Left lobe of liver (tissue), 2 donors: ENCODE measurements at places on chromosomes 6 and 20.

- no peak for DNase-seq
These were observed 51.7 kb downstream of the NCOA6 start for GRCh38 chr20:34773726-34774125.

DNA sequence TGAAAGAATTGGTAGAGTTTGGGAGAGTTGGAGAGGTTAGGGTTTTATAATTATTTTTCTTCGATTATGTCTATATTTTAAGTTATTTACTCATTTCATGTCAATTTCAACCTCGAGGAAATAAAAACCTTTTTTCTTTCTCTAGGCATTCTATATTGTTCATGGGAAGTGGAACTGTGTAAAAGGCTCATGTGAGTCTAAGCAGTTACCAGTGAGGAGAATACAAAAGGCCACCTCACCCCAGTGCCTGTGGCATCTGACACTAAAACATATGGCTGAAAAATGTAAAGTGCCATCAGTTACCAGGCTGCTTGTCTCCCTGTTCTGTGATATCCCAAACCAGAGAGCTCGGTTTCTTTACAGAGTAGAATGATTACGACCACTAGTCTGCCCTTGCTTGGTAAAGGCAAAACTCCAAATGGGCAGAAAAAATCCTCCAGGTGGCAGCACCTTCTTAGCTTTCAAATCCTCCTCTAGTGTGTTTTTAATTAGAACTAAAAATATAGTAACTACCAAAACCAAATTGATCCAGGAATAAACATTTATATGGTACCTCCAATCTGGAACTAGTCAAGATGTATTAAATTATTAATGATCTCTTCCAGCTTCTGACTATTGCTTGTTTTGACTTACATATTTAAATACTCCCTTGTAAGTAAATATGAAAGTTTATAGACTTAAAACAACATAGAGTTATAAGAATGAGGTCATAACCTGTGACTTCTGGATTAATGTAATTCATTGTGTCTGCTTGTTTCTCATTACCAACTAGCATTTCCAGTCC is 122.6 kb upstream of the MCHR2 start:
- no peak for DNase-seq

DNA sequence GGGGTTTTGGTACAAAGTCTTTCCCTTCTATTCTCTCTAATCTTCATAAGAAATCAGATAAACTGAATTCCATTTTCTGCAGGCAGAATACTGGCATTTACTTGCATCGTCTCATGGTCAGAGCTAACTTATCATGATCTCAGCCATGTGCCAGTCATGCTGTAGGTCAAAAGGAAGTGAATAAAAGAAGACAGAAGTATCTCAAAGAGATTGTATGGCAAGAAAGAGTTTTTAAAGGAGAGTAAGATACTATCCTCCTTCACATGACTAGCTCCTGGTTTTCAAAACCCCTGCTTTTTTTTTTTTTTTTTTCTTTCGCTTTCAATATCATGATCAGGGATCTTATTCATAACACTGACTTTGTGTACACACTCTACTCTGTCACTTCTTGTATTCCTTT is 398.3 kb downstream of the C6orf118 start:
- no peak for DNase-seq

DNA sequence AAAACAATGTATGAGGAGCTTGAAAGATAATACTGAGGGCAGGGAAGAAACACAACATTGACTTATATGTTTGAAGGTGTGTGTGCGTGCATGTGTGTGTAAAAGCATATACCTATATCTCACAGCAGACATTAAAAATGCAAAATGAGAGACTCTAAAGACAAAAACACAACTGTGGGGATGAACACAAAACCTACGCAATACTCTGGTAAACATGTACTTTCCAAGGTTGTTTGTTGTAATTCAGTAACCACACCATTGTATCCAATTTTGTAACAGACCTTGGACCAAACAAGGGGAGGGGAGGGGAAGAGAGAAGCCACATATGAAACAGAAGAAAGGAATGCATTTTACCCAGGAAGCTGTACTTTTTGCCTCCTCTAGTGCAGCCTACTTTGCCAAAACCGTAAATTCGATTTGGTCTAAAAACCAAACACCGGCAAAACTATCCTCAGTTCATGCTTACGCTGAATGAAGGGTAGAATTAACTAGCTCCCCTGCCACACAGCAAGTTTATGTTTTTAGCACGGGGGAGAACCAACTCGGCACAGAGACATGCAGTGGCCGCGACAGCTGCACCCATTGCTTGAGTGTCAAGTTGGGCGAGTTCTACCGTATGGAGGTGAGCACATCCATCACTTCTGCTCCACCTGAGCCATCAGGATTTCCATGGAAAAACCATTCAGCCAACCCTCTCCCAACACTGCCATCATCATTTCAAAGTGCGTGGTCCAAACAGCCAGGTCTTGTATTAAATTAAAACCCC is 50.0 kb downstream of the CNKSR3 start:
- DNase-seq, result no peak

DNA sequence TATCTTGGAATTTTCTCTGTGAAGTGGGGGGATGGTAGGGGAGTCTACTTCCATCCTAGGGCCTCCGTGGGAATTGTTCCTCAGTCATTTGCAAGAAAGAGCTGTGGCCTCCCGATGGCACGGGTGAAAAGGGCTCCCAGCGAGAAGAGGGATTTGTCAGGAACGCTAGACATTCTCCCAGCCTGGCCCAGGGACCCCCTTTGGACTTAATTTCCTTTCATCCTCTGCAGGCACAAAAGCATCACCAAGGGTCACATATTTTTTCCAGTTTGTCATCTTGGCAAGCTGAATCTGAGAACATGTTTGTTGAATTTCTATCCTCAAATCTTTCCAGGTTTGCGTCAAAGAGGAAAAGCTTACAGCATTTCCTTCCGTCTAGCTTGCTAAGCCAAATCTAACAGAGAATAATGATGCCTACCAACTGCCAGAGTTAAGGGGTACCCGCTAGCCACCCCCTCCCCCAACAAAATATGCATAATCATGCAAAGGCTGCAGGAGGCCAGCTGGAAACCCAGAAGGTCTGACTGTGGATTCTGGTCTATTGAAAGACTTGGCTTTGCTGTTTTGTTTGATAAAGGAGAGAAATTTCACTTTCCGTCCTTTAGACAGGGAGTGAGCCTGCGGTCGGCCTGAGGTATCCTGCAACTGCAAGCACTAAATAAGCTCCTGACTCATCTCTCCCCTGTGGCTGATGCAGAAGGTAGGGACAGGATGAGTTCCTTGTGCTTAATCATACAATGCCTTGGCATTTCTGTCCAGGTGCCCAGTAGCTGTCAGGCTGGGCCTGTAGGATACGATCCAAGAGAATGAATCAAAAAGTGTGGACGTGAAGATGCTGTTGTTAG is 23.1 kb downstream of the PSMG4 start:
- DNase-seq, result no peak

DNA sequence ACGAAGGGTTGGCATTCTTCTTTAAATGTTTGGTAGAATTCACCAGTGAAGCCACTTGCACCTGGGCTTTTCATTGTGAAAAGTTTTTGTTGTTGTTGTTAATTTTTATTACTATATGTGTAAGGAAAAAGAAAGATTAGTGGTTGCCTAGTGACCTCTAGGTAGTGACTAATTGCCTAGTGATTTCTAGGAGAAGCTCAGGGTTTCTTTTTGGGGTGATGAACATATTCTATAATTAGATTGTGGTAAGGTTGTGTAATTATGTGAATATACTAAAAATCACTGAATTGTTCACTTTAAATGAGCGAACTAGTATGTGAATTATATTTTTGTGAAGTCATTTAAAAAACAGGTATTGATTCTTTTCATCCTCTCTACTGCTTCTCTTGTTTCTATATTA is 123.8 kb upstream of the TMEM170B start:
- no peak for DNase-seq

DNA sequence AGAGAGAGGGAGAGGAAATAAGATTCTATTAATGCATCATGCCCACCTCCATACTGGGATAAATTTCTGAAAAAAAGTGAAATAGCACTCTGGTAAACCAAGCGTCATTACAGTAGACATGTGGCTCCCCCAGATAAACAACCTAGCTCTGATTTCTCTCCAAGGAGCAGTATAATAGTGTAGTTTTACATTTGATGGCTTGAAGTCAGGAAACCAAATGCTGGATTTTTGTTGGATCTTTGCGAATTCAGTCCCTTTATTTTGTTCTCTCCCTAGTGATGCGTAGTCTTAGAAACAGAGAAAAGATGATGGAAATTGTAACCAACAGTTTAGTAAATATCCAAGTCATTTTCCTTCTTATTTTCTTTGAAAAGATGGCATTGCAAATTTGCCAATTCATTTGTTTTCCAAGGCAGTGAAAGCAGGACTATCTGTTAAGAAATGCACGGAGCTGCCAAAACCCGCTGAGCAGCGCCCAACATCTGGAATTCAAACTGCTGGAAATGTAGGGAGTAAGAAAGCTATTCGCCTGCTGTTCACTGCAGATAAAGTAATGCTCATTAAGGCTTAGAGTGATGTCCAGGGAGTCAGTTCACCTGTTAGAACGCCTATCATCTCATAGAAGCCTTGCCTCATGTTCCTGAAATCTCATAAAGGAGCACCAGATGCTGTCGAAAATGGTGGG is 85.7 kb upstream of the DOK5 start:
- DNase-seq, result no peak

GRCh38 chr20:61516346-61517208 is 264.5 kb downstream of the CDH4 start:
- no peak for DNase-seq

- no peak for DNase-seq
These were observed 10.3 kb downstream of the CEP85L start for GRCh38 chr6:118641042-118641441.

DNA sequence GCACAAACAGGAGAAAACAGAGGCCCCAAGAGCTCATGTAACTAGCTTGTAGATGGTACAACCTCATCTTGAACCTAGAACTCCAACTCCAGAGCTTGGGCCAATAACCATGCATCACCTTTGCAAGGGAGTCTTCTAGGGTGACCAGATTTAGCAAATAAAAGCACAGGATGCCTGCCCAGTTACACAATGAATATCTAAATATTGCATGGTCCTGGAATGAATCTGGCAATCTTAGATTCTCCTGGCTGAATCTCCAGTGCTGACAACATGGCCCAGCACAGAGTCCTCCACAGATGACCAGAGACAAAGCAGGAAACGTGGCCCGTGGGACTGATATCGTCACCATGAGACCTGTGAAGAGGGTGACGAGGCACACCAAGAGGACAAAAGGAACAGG is 494.1 kb downstream of the PREX1 start:
- no peak for DNase-seq

DNA sequence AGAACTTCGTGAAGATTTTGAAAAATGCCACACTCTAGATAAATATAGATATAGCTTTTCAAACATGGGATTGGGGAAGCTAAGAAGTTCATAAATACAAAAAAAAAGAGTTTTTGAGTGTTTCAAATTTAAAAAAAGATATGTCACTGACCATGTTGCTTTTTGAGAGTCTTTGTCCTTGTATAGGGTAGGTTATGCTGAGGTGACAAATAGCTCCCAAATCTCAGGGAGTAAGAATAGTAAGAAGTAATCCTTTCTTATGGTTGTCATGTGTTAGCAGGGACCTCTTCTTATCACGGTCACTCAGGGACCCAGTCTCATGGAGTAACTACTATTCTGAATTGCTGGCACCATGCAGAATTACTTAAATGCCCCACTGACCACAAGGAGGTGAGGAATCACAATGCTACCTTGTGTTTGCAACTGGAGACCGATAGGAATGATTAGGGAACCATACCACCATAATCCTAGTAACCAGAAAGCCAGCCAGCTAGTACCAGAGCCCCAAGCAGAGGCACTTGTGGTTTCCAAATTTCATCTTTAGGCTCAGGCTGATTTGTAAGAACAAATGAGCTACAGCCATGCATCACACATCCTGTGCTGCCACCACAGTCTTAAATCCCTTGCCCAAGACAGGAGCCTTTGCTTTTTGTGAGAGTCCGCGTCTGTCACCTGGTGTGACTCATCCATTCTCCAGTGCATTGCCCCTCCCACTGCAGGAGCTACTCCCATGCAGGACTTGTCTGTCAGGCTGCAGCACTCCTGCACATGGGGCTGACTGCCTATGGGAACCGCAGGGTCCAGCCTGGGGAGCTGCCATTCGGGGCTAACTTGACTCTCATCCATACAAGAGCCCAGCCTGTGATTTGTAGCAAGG is 42.4 kb upstream of the ADGRF4 start:
- no peak for DNase-seq

GRCh38 chr20:32357375-32357868 is 709 bp upstream of the ASXL1 start:
- peak; percentile 75 for DNase-seq

DNA sequence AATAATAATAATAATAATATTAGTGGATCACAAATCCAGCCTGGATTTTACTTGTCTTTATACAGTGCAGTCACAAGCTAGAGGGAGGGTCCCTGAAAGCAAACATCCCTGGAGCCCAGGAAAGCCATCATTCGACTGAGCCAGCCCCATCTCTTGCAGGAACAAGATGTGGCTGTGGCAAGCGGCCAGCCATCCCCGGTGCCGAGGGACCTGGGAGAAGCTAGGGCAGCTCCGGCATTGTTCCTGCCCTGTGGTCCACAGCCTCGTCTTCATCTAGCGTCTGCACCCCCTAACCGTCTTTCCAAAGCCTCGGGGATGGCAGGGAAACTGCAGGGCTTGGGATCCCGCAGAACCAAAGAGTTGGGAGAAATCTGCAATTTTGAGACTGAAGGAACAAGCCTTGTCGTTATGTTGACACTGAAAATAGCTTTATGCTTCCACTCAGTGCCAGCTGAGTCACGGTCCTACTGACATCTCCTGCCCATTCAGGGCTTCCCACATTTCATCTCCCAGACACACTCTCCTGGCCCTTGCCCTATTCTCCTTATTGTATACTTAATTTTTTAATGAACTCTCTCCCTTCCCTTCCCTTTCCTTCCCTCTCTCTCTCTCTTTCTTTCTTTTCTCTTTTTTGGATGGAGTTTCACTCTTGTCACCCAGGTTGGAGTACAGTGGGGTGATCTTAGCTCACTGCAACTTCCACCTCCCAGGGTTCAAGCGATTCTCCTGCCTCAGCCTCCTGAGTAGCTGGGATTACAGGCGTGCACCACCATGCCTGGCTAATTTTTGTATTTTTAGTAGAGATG is 62.5 kb upstream of the ZNFX1 start:
- no peak for DNase-seq

DNA sequence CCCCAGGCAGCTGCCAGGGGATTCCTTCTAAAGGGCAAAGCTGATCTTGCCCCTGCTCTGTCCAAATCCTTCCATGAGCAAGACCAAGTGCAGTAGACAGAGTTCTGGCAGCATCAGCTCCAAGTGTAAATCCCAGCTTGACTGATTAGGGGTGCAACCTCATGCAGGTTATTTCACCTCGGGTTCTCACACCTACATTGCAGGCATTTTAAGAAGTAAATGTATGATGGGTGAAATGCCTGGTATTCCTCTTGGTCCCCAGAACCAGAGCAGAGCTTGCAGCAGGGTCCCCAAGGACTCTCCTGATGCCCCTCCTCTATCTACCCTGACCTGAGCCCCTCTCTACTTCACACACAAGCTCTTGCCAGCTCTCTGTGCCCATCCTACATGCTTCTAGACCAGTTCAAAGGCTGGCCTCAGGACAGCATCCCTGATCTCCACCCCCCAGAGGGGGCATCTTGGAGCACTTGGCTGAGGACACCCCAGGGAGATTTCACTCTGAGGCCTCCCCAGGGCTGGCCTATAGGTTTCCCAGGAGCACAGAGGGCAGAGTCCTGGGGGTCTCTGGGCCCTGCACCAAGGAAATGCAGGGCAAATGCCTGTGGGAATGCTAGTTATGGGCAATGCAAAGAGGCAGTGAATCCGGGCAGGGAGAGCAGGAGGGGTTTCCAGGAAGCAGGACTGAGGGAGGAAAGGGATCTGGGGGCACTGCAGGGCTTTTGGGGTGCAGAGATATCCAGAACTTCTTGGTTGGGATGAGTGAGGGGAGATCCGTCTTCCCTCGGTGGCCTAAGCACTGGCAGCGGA is 1.0 kb downstream of the LZTS3 start:
- DNase-seq, result no peak
